ENCODE measurements at places on chromosomes 1 and 21. TPM values are rescaled to one million over a fixed set of nuclear protein-coding genes. Genes with fewer than 3 reads are reported as not detected.

GRCh38 chr1:220213382-220213983 is 58.8 kb downstream of the RAB3GAP2 start:
- no peak for DNase-seq

GRCh38 chr1:165883056-165883455 is 55.6 kb downstream of the UCK2 start:
- DNase-seq = no peak

DNA sequence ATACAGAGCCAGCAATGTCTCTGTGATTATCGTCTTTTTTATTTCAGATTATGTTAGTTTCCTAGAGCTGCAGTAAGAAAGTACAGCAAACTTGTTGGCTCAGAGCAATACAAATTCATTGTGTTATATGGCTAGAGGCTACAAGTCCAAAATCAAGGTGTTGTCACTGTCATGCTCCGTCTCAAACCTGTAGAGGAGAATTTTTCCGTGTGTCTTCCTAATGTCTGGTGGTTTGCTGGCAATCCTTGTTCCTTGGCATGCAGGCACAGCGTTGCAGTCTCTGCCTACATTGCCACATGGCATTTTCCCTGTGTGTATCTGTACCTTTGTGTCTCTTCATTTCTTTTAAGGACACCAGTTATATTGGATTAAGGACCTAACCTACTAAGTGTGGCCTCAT is 244.4 kb downstream of the LRRIQ3 start:
- DNase-seq = no peak

DNA sequence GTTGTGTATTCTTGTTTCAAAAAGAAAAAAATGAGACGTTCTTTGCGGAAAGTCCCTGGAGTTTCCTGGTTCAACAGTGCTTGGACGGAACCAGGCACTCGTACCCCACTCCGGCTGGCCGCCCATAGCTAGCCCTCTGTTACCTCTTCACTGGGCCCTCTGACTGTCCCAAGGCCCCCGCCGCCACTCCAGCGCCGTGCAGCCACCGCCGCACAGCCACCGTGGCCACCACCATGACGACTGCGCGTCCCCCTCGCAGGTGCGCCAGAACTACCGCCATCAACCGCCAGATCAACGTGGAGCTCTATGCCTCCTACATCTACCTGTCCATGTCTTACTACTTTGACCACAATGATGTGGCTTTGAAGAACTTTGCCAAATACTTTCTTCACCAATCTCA is 9.6 kb downstream of the SNIP1 start:
- DNase-seq = no peak

Gene VTCN1
- polyA plus RNA-seq = not detected

Gene DPYD
- 7.5 TPM for polyA plus RNA-seq

Gene TRIM62
- polyA plus RNA-seq = 3.0 TPM
